NCI-H524 (cell line): ENCODE measurements at places on chromosomes 12 and 14.

GRCh38 chr14:70664698-70665447 is 23.2 kb downstream of the TTC9 start:
- no peak for DNase-seq

DNA sequence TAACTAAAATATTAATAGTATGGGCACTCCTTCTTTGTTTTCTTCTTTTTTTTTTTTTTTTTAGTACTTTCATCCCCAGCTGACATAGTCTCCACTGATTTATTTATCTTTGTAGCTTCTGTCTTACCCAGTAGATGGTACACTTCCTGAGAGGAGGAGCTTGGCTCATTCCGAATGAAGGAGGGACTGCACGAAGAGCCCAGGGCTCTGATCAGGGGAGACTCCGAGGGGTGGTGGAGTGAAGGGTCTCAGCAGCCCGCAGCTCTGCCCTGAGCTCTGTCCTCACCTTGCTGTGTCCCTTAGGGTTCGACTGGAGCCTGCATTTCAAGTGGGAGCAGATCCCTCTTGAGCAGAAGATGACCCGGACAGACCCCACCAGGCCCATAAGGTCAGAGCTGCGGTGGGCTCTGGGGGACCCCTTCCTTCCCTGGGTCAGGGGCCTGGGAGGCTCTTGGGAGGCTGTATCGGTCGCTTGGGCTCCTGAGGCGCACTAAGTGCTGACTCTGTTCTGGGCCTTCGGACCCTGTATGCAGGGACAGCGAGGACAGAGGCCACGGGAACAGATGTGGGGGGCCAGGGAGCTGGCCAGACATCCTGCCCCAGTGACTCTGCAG is 65.2 kb downstream of the ERH start:
- DNase-seq = no peak

GRCh38 chr14:65805113-65805473 is 392.6 kb downstream of the FUT8 start:
- DNase-seq = no peak

DNA sequence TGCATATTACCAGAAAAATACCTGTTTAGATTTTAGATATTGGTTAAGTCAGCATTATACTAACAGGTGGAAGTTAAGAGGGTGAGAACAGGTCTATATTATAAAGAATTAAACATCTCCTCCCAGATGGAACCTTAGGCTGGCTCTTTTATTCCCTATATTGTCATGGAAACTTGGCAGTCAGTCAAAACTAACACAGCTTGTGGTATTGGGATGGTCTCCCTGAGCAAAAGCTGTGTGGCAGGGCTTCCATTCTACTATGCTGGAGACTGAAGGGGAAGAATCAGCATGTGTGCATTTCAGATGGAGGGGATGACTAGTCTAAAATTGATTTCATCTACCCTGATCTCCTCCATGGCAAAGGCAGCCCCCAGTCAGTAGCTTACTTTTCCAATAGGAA is 66.7 kb downstream of the SMOC1 start:
- DNase-seq = no peak

DNA sequence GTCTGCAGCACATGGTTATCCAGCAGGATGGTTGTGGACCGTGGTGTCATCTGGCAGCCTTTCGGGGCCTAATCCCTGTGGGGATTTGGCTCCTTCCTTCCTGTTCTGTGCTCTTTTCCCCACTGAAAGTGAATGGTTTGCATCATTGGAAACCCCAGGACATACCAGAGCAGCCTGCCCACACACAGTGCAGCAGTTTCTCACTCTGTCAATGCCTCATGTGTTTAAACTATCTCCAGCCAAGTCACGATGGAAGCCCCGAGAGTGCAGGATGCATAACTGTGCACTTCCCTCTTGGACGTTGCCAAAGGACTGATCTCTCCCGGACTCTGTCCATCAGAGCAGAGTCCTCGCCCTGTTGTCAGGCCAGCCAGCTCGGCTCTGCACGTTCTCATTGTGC is 29.0 kb upstream of the AMN start:
- DNase-seq = no peak

- no peak for DNase-seq
Measured at GRCh38 chr14:54791001-54791400, 111.6 kb downstream of the GCH1 start.

GRCh38 chr12:49228653-49229052 is 36.2 kb upstream of the TUBA1C start:
- no peak for DNase-seq

DNA sequence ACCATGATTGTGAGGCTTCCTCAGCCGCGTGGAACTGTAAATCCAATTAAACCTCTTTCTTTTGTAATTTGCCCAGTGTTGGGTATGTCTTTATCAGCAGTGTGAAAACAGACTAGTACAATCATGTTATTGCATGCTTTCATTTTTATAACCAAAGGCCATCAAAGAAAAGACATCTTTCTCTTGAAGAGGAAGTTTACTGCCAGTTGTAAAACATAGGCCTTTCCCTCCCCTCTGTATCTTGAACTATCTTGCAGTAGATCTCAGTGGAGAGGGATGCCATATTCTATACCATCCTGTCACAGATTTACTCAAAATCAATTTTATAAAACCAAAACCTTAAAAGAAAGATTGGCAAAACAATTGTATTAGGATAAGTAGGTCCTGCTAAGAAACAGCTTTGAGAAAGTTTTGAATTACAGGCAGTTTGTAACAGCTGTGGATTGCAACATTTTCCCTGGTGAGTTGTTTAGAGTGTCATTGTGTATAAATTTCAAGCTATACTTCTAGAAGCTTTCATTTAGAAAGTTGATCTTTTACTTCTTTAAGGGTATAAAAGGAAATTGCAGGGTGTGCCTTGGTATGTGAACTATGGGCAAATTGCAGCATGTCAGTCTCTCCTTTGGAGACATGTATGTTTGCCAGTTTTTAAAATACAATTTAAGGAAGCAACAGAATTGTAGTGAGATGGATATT is 128.0 kb downstream of the ATP23 start:
- DNase-seq = no peak

DNA sequence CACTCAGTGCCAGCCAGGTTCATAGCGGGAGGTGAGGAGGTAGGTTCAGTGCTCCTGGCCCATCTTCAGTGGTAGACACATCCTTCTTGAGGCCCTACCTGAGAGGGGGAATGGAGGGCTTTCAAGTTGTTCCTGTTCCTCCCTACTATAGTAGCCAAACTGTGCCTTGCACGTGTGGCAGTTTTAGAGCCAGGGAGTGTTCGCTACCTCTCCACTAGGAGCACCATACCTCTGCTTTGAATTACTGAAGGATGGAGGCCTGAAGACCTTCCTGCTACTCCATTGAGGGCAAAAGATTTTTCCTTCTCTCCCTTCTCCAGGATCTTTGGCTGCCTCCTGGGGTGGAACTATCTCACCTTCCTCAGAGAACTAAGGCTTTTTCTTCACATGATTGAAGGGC is 5.9 kb upstream of the ALG10 start:
- no peak for DNase-seq

- no peak for DNase-seq
Measured at GRCh38 chr14:62289471-62289870, 527.3 kb downstream of the SNAPC1 start.

GRCh38 chr12:132695431-132695830 is 8.0 kb downstream of the PXMP2 start:
- no peak for DNase-seq

GRCh38 chr14:58571769-58572472 is 65.8 kb upstream of the DACT1 start:
- no peak for DNase-seq

DNA sequence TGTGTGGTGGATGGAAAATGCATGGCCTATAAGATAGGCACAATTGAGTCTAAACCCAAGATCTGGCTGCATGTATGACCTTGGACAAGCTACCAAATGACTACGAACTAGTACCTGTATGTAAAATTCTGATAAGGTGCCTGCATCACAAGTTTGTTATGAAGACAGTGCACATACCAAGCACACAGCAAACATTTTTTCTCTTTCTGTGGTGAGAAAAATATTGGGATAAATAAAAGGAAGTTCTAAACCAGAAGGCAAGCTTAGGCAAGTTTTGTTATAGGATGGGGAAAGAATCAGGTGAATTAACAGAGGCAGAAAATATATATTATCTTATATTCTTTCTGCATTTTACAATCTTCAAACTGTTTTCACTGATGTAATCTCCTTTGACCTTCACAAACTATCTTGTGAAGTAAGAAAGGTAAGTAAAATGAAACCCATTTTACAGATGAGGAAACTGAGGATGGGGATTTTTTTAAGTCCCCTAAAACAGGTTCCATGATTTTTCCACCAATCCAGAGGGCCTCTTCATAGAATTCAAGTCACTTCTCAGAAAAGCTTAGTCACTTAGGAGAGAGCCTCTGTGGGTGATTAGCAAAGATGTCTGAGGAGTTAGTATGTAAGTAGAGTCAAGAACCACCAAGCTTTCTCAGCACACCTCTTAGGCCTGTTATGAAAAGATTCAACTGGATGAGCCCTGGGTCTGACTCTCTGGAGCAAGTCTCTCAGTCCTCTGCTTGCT is 132.0 kb upstream of the RAP1B start:
- no peak for DNase-seq

DNA sequence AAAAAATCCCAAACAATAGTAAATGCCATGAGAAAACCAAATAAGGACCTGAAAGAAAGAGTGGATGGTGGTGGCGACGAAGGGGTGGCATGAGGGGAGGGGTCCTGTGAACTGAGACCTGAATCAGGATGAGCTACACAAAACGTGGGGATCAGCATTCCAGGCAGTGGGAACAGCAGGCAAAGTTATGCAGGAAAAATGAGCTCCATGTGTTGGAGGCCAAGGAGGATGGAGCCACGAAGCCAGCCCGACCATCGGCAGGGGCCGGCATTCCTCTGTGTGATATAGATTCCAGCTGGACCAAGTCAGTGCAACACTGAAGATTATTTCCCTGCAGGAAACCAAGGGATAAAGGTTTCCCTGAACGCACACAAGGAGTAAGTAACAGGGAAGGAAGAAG is 7.1 kb downstream of the ADGRD1 start:
- no peak for DNase-seq

DNA sequence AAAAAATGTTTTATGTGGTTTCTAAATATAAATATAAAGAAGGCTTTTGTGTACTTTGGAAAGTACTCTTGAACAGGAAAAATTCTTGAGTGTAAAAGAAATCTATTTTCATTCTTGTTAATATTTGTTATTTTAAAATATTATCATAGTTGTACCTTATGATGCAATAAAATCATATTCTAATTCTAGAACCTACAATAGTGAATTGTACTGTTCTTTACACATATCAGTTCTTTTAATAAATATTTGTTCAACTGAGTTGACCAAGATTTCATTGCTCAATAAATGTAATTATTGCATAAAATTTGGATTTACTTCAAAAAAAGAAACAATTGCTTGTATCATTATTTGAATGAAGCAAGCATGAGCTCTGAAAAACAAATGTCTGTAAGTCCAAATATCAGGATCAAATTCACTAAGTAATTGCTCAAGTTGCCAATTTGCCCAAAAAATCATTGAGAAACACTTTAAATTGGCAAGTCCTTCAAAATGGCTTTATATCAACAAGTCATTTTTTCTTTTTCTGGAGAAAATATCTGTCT is 191.6 kb upstream of the SLC16A7 start:
- no peak for DNase-seq

DNA sequence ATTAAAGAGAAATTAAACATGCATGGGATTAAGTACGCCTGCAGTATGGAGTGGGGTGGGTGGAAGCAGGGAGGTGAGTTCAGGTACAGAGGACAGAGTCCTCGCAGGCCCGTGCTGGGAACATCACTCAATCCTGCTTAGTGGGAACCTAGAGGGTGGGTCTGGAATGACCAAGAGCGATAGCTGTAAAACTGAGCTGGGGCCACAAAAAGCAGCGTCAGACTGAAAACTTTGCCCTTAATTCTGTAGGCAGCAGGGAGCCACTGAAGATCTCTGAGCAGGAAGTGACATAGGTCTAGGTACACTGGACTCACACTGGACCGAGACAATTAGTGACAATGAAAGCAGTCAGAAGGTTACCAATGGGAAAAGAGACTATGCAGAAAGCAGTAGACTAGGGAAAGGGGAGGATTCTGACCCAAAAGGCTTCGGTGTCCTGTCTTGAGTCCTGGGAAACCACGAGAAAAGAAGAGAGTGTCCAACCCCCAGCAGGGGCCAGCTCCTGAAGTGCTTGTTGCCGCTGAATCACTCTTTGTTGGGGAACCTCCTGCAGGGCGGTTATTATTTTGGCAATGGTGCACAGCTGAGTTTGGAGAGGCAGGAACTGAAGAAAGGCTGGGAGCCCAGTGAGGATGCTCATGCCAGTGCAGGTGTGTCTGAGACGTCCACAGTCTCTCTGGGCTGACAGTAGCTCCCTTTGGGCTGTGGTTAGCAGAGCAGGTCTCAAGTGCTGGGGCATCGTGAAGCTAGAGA is 97.4 kb downstream of the PLXNC1 start:
- no peak for DNase-seq

- no peak for DNase-seq
Measured at GRCh38 chr14:78131201-78131600, 39.0 kb upstream of the NRXN3 start.

- no peak for DNase-seq
Measured at GRCh38 chr14:101328412-101329028, 232.8 kb upstream of the DIO3 start.

GRCh38 chr12:66552716-66553115 is 126.2 kb downstream of the GRIP1 start:
- DNase-seq = no peak

GRCh38 chr12:120835304-120835612 is 68.9 kb downstream of the SPPL3 start:
- DNase-seq = no peak

GRCh38 chr14:24408764-24409163 is 10.0 kb downstream of the NYNRIN start:
- peak; percentile 98 for DNase-seq

GRCh38 chr14:99731547-99732435 is 47.7 kb downstream of the CYP46A1 start:
- DNase-seq = no peak

- DNase-seq = no peak
Measured at GRCh38 chr12:68317047-68317667, 15.0 kb downstream of the MDM1 start.

GRCh38 chr12:90909069-90909770 is 45.8 kb downstream of the CCER1 start:
- peak; percentile 40 for DNase-seq

DNA sequence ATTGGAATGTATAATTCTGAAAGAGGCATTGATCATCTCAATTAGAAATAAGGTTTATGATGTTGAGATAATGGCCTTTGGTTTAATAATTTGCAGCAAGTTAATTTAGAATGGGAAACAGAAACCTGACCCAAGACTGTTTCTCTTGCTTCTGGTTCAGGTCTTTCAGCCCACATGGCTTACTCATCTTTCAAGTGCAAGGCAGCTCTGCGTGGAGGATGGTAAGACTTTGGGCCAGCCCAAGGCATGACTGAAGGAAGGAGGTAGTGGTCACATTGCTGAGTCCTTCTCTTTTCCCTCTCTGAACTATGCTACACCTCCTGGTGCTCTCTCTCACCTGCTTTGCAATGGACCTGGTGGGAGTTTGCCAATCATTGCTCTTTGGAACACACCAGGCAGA is 98.7 kb downstream of the CAND1 start:
- DNase-seq = no peak
